ENCODE measurements at places on chromosomes 12 and 14.

DNA sequence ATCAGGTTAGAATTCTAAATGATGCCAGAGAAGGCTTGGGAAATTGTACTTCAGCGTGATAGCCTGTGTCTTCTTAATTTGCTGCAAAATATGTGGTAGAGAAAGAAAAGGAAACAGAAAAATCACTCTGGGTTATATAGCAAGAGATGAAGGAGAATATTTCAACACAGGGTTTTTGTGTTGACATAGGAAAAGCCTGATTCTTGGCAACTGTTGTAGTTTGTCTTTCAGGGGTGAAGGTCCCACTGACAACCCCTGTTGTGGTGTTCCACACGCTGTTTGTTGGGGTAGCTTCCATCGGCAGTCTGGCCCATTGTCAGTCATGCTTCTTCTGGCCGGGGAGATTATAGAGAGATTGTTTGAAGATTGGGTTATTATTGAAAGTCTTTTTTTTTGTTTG, 13.8 kb upstream of the SLCO1C1 start:
- DNase-seq = no peak

DNA sequence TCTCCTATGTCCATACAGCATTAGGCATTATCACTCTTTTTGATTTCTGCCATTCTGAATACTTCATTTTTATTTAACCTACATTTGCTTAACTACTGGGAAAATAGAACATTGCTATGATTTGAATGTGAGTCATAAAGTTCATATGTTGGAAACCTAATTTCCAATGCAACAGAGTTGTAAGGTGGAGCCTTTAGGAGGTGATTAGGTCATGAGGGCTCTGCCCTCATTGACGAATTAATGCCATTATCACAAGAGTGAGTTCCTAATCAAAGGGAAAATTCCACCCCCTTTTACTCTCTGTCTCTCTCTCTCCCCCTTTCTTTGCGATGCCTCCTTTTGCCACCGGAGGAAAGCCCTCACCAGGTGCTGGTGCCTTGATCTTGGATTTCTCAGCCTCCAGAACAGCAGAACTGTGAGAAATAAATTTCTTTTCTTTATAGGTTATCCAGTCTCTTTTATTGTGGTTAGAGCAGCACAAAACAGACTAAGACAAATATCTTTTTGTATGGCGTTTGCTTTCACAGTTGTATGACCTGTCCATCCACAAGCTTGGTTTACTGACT, 180.1 kb upstream of the ARID2 start:
- no peak for DNase-seq

- no peak for DNase-seq
Measured at GRCh38 chr14:29233188-29233587, 466.6 kb downstream of the FOXG1 start.

GRCh38 chr12:62802984-62803383, 132.0 kb downstream of the PPM1H start:
- no peak for DNase-seq

DNA sequence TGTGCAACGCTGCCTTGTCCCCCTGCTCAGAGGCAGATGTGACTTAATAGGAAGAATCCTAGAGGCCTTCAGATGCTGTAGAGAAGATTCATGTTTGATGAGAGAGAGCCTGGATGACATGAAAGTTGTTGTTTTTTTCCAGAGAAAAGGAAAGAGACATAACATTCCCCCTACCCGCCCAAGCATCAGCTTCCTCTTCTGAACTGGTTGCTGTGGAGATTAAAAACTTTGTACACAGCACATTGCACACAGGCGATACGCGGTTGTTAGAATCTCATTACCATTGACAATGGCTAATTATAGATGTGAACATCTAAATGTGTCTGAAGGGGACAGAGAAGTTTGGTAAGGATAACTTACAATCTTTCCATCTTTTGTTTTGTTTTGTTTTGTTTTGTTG, 13.6 kb upstream of the ETFBKMT start:
- no peak for DNase-seq

DNA sequence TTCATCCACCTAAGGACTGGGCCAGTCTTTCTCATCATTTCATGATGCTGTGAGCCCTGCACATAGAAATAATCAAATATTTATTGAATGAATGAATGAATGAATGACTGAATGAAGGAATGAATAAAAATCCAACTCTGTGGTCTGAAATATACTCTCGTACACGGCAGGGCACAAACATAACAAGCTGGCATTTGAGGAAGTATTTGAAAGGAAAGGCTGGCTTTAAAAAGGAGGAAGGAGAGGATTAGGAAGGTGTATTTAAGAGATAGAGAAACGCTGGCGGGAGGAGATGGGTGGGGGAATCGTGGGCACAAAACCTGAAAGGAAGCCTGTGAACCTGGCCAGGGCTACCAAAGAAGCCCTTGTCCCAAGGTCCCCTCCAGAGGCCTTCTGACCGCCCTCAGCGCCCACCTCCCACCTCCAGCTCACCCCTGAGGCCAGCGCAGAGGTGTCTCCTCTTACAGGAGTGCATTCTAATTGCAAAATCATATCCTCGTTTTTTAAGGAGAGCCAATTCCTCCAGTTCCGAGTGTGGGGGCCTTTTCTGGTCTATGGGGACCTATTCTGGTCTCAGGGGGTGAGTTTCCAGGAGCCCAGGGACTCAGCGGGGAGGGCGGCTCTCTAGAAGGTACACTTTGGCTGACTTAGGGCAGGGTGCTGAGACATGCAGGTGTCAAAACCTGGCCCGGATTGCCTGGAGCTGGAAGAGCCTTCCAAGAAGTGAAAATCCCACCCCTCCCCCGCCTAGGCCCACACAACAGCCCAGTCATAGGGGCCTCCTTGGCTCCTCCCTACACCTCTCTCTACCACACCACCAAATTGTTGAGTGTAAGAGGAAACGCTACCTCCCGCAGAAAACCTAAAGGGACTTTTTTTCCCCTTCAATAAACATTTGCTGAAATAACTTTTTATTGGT, 8.7 kb upstream of the JDP2 start:
- DNase-seq = no peak

DNA sequence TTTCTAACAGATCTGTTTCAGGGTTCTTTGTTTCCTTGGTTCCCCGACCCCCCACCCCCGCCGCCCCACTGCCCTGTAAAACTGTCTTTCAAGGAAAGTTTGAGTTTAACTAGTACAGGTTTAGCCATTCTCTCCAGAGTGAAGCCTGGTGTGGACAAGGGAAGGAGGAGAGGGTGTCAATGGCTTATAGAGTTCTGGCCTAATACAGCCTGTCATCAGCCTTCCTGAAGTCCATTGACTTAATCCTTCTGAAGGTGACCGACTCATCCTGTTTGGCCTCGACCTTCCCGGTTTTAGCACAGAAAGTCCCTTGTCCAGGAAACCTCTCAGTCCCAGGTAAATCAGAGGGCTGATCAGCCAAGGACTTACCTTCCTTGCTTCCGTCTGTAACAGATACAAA, 11.0 kb upstream of the P2RX4 start:
- DNase-seq = no peak

GRCh38 chr12:59067083-59067482, 146.8 kb upstream of the LRIG3 start:
- DNase-seq = no peak

GRCh38 chr12:108066583-108067577, 62.2 kb upstream of the WSCD2 start:
- no peak for DNase-seq

DNA sequence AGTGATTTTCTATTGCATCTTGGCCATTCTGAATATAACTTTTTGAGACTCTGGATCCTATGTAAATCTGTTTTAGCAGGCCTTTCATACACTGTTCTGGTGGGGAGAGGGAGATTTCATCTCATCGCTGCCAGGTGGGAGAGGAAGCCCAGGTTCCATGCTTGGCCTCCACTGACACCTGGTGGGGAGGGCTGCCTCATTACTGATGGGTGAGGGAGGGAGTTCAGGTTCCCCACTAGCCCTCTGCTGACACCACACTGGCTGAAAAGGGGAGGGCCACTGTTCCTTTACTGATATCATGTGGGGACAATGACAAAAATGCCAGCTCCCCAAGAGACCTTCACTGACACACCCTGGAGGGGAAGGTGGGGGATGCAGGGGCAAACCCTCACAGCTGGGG, 2.4 kb upstream of the GALNT8 start:
- no peak for DNase-seq

DNA sequence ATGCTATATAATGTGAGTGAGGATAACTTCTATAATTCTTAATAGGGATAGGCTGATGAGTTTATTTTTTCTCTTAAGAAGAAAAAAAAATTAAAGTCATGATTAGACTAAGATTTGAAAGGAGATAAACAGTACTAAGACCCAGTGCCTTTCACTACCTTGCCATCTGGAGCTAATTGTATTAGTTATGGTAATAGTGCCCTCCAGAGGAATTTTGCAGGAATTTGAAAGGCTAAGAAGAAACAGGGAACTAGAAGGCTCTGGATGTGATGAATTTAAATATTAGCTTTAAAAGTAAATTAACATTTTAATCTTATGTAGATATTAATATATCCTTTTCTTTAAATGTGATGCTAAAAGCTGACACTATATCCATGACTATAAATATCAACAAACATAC, 36.6 kb upstream of the PIK3C2G start:
- no peak for DNase-seq

Measured in lower leg skin (tissue), 4 donors.